Naive thymus-derived CD4-positive, alpha-beta T cell (primary cell): ENCODE measurements at places on chromosomes 16 and 17. TPM values are rescaled to one million over a fixed set of nuclear protein-coding genes. Genes with fewer than 3 reads are reported as not detected.
A peak's percentile ranks its signal among the peaks of the same experiment; 100 is the strongest.

- no peak for DNase-seq
- peaks cover 93% of the 10 kb centered on the region for H3K36me3 ChIP-seq
- no peaks in the 10 kb centered on the region for H3K27me3 ChIP-seq
- H3K27ac ChIP-seq, result no peak overlapping the region
- H3K4me1 ChIP-seq, result no peaks in the 10 kb centered on the region
- H3K4me3 ChIP-seq, result no peak overlapping the region
These were observed 40.2 kb downstream of the TSC2 start for GRCh38 chr16:2087748-2088631.

DNA sequence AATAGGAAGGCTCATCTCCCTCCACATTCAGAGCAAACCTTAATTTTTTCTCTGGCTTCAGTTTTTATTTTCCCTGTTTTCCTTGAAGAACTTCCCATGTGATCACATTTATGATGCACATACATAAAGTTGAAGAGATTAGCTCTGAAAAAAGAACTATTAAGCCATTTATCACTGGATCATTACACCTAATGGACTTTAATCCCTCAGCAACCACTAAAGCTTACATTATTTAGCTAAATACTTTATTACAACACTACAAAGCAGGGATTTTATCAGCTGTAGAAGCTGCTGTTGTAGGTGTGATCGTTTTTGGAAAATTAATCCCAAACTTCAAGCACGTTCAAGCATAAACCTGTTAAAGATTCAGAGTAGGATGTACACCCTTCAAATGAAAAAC lies 21.1 kb downstream of the SMYD4 start:
- H3K4me3 ChIP-seq, result no peak overlapping the region
- DNase-seq, result no peak
- no peaks in the 10 kb centered on the region for H3K36me3 ChIP-seq
- no peaks in the 10 kb centered on the region for H3K27me3 ChIP-seq
- H3K27ac ChIP-seq, result no peak overlapping the region

GRCh38 chr17:80035937-80036714 lies at the start of gene CCDC40:
CCDC40 (plus strand) TSS chr17:80036642; CDS start chr17:80036663, 21 bp downstream.
- H3K36me3 ChIP-seq, result no peaks in the 10 kb centered on the region
- no peaks in the 10 kb centered on the region for H3K27me3 ChIP-seq
- H3K27ac ChIP-seq, result peak within 1 kb of the TSS; percentile 76
- peaks cover 6% of the 10 kb centered on the region for H3K4me1 ChIP-seq
- peak; percentile 85 for DNase-seq

GRCh38 chr16:70598937-70599503 lies 47.3 kb upstream of the IL34 start:
- no peaks in the 10 kb centered on the region for H3K4me1 ChIP-seq
- H3K27ac ChIP-seq, result no peak overlapping the region
- no peak for DNase-seq
- no peak overlapping the region for H3K4me3 ChIP-seq

GRCh38 chr16:68893710-68894705 lies 50.7 kb downstream of the TANGO6 start:
- H3K27me3 ChIP-seq, result no peaks in the 10 kb centered on the region
- H3K36me3 ChIP-seq, result peaks cover 3% of the 10 kb centered on the region
- DNase-seq, result no peak
- H3K27ac ChIP-seq, result no peak overlapping the region
- H3K4me3 ChIP-seq, result no peak overlapping the region

- H3K36me3 ChIP-seq, result no peaks in the 10 kb centered on the region
- no peak overlapping the region for H3K27ac ChIP-seq
- no peak overlapping the region for H3K4me3 ChIP-seq
- no peaks in the 10 kb centered on the region for H3K27me3 ChIP-seq
- DNase-seq, result no peak
These were observed 4.2 kb downstream of the CD300LB start for GRCh38 chr17:74527081-74527480.

DNA sequence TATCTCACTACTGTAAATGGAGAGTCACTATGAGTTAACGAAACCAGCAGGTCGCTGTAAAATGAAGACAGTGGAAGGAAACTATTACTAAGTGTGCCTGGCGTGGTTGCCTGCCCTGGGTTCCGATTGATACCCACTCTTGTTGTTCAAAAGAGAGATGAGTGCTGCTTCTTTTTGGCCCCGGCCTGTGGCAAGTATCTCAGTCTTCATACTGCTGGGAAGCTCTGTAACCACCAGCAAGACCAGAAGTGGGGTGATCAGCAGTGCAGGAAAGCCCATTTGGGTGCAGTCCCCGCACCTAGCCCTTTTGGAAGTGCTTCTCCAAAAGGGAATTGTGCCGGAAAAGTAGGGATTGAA lies 104.5 kb downstream of the SNX29 start:
- no peaks in the 10 kb centered on the region for H3K36me3 ChIP-seq
- no peak for DNase-seq
- peak overlapping the region; percentile 84 for H3K27ac ChIP-seq
- H3K27me3 ChIP-seq, result no peaks in the 10 kb centered on the region
- peaks cover 62% of the 10 kb centered on the region for H3K4me1 ChIP-seq
- H3K4me3 ChIP-seq, result peak overlapping the region; percentile 17

- no peak overlapping the region for H3K27ac ChIP-seq
- peak overlapping the region; percentile 13 for H3K4me3 ChIP-seq
- H3K4me1 ChIP-seq, result no peaks in the 10 kb centered on the region
- H3K36me3 ChIP-seq, result no peaks in the 10 kb centered on the region
- DNase-seq, result peak; percentile 36
These were observed 6.5 kb upstream of the NUBP1 start for GRCh38 chr16:10737068-10737625.

GRCh38 chr16:28110074-28110473 lies 46.6 kb upstream of the GSG1L start:
- H3K4me1 ChIP-seq, result no peaks in the 10 kb centered on the region
- peaks cover 39% of the 10 kb centered on the region for H3K36me3 ChIP-seq
- H3K27me3 ChIP-seq, result no peaks in the 10 kb centered on the region
- no peak overlapping the region for H3K4me3 ChIP-seq
- no peak overlapping the region for H3K27ac ChIP-seq

The SCNN1B gene
- polyA plus RNA-seq, result not detected

The CDRT15 gene
- not detected for polyA plus RNA-seq

The CA7 gene
- not detected for polyA plus RNA-seq

The RDM1 gene
- not detected for polyA plus RNA-seq

The TSNAXIP1 gene
- polyA plus RNA-seq, result not detected

The CD300A gene
- polyA plus RNA-seq, result 5.8 TPM
